ENCODE measurements at places on chromosomes 6 and 20.

- no peak for DNase-seq
Measured at GRCh38 chr20:34618676-34619075, 58.2 kb downstream of the PIGU start.

DNA sequence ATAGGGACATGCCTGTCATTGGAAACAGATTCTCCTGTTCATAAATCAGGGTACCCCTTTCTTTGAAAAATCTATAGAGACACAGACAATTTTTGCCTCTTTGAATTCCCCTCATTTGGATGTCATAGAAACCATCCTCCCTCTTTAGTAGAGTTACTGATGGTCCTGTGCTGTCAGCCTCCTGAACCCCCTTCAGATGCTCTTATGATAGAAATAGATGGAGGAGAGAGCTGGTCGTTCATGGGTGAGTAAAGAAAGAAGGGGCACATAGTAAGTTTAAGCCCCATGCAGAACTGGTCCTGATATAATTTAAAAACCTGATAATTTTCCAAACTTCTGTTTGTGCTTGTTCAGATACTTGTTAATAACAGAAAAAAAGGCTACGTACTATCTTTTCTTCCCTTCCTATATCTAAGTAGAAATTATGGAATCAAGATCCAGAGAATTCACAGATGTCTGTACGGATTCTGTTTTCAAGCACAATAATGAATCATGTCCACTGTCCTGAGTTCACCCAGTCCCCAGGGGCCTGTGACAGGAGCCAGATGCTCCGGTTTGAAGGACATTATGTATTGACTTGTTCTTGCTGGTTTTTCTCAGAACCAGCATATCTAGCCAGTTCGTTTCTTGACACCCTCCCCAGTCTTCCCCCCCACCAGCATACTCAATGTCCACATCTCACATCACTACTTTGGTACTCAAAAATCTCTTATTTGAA is 78.1 kb downstream of the NCOA7 start:
- DNase-seq: no peak

- no peak for DNase-seq
Measured at GRCh38 chr6:14123386-14124111, 6.0 kb downstream of the CD83 start.

GRCh38 chr6:83138118-83138722 is 54.8 kb downstream of the PGM3 start:
- no peak for DNase-seq

Measured in amniotic stem cell (primary cell).